A549 (cell line): ENCODE measurements at places on chromosomes 6 and 20.

- no peak for DNase-seq
Measured at GRCh38 chr20:3864518-3864917, 17.9 kb downstream of the MAVS start.

DNA sequence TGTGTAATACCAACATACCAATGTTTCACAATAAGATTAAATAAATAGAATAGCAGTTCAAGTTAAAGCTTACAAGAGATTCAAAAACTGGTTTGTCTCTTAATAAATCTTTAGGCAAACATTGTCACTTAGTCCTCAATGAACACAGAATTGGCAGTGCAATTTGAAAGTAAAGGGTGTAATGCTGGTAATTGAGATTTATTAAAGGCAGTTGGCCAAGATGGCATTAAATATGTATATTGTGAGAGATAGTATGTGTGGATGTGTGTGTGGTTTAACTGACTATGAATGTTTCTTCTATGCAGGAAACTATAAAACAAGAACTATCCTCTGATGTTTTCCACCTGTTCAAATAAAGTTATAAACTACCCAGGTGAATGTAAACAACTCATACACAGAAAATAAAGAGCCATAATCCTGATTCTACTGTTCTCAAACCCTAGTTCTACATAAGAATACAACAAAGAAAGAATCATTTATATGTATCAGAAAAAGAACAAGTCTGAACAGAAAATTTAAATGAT lies 267.9 kb upstream of the PTCHD4 start:
- DNase-seq = no peak

GRCh38 chr6:47319867-47320266 lies 10.2 kb upstream of the TNFRSF21 start:
- no peak for DNase-seq

GRCh38 chr20:63785691-63786131 lies 45.4 kb downstream of the ZBTB46 start:
- DNase-seq = no peak

DNA sequence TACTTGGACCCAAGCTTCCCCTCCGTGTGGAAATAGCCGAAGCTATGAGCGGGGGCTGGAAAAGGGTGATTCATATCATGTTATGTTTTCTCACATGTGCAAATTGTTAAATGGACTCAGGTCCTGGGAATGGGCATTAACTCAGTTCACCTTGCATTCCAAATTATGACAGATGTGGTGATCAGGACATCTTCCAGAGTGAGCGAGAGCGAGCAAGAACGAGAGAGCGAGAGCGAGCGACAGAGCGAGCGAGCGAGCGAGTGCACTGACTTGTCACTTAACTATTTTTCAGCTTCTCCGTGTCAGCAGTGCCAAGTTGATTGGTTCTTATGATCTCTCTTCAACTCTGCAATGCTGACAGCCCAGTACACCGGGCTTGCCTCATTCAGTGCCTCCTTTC lies 437.4 kb upstream of the NRSN1 start:
- DNase-seq = no peak

DNA sequence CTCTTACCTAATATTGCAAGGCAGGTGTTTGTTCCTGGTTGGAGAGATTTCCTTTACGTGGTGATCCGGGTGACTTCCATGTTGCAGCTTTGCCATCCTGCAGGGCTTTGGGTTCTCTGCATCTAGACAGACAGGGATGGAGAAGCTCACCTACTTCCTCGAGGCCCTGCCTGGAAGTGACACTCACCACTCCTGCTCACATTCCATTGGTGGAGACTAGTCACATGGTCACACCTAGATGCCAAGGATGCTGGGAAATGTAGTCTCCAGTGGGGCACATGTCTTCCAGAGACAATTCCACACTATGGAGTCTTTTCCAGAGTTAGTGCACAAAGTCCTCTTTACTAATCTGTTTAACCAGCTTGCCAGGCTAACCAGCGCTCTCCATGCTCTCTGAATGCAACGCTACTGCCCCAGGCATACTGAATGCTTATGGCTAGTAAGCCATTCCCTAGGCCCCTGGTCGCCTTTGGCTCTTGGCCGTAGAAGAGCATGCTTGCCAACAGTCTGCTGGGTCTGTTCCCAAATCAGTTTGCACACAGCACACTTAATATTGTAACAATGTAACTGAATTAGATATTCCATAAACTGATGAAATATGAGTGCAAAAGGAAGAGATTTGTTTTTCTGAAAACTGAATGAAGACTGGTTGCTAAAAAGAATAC lies 6.7 kb upstream of the KCNK15 start:
- peak; percentile 95 for DNase-seq

DNA sequence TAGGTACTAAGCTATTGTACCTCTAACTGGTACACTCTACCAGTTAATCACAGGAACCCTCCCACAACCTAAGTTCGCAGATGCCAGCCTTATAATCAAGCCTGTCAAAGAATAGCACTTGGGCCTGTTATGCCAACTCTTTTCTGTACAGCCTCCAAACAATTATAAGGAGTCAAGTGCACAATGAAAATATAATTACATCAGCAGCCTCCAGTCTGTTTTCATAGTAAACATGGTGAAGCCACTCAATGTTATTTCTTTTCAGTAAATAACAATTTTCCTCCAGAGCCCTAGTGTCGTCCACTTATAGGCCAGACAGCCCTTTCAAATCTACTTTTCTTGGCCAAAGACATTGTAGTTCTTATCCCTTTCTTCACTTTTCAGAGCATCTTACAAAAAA lies 82.7 kb upstream of the CARMIL1 start:
- DNase-seq = no peak

DNA sequence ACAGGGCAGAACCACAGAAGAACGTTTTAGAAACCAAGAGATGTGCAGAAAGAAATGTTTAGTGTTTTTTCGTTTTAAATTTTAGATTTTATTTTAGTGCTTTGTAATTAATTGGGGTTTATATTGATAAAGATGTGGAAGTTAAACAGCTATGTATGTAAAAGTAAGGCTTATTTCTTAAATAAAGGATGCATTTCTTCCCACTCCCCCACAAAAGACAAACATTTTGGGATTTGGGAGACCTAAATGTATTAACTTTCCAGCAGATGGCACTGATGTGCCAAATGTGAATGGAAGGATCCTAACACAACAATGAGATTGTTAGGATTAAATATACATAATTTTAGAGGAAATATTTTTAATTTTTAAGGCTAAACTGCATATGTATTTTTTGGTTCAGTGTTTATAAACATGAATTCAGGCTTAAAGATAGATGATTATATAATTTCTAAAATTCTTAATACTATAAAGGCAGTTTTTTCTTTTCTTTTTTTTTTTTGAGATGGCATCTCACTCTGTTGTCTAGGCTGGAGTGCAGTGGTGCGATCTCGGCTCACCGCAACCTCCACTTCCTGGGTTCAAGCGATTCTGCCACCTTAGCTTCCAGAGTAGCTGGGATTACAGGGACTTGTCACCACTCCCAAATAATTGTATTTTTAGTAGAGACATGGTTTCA lies 12.0 kb downstream of the PFDN4 start:
- peak; percentile 46 for DNase-seq

GRCh38 chr20:33423141-33423834 lies 20.3 kb downstream of the SNTA1 start:
- no peak for DNase-seq

- no peak for DNase-seq
Measured at GRCh38 chr6:166251211-166251610, 57.0 kb downstream of the PRR18 start.

- DNase-seq = no peak
Measured at GRCh38 chr20:25626779-25627178, 3.0 kb upstream of the NANP start.

- DNase-seq = no peak
Measured at GRCh38 chr6:82524031-82524430, 160.4 kb downstream of the TPBG start.

DNA sequence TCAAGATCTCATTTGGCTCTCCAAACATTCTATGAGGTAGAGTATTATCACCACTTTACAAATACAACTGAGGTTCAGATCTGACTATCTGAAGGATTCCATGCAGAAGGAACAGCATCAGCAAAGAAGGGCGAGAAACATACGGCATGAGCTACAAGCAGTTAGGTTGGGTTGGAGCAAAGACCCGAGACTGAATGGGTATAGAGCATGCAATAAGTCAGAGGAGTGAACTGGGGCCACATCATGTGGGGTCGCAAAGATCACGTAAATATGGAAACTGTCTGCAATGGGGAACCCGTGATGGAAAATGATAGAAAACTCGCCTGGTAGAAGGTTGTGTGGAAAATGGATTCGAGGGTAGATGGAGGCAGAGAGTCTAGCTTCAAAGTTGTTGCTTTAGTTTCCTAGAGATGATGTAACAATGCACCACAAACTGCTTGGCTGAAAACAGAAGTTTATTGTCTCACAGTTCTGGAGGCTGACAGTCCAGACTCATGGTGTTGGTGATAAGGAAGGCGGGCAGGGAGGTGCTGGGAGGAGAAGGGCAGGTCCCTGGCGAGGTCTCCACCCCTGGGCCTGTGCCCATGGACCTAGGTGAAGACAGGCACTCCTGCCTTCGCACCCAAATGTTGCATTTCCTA lies 44.3 kb upstream of the BCLAF1 start:
- no peak for DNase-seq

DNA sequence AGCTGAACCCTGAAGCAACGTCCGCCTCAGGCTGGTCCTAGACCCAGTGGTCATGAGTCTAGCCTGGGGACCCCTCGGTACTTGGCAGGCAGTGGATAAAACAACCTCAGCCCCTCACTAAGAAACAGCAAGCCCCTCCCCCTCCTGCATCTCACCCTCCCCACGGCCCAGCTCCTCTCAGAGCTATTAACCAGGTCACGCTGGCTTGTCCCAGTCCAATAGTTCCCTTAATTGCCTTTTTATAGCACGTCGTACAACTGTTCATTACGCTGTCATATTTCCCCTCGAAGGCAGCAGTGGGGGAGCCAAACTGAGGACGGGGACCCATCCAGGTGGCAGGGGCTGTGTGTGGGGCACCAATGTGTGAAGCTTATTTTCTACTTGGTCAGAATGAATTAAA lies 8.6 kb upstream of the SLC32A1 start:
- DNase-seq = no peak

DNA sequence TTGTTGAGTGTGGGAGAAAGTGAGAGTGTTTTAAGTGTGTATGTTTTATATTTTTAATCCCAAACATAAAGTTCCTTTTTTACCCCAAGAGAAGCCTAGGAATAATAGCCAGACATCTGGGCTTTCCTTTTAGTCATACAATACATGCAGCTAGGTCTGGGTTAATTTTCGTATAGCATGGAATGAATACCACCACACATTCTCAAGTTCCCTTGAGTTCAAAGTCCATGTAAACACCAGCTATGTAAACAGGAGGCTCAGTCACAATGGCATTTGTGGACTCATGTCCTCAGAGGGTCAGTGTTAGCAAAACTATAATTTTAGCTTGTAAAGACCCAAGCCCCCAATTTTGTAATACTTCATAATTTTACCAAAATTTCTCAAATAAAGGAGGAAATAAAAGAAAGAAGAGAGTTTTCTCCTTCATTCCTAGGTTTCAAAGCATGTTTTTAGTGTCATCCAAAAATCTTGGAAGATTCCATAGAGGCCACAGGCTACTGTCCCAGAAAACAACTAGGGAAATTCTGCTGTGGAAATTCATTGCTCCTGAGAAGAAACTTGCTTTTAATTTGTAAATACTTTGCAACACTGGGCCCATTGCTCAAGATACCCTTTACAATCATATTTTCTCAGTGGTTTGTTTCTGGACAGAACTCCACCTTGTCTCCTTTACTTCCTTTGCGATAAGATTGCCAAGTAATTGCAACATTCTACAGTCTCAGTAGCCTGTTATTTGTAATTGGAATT lies 671.2 kb downstream of the COL12A1 start:
- DNase-seq = peak; percentile 90

DNA sequence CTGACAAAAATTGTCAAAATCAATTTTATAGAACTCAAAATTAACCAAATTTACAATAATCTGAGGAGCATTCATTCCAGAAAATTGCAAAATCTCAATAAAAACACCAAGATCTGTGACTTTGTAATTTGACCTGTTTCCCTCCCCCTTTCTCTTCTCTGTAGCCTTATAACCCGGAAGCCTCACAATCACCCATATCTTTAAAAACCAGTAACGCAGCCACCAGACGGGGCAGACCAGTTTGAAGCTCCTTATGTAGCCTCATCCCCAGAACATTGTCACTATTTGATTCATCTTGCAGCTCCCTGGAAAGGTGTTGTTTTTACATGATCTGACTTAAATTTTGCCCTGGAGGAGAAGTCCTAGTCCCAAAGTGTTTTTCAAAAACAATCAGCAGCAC lies 27.5 kb upstream of the TGM6 start:
- no peak for DNase-seq
